ENCODE measurements at places on chromosomes 1 and 21.

- no peak for DNase-seq
Observed at GRCh38 chr1:205811660-205812059, 1.3 kb downstream of the SLC41A1 start.

DNA sequence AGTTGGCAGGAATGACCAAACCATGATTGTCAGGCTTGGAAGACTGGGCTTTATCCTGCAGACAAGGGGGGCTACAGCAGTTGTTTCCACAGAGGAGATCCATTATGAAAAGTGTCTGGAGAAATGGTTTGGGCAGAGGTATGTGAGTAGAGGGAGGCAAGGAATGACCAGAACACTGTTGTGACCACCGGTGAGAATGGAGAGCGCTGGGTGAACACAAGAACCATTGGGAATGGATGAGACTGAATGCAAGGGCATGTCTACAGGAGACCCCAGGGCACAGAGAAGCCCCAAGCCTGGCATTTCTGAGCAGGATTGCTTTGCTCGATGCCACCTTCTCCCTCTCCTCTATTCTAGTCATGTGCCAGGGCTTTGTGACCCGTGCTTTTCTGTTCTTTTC lies 125.1 kb downstream of the CACNA1E start:
- DNase-seq, result no peak

DNA sequence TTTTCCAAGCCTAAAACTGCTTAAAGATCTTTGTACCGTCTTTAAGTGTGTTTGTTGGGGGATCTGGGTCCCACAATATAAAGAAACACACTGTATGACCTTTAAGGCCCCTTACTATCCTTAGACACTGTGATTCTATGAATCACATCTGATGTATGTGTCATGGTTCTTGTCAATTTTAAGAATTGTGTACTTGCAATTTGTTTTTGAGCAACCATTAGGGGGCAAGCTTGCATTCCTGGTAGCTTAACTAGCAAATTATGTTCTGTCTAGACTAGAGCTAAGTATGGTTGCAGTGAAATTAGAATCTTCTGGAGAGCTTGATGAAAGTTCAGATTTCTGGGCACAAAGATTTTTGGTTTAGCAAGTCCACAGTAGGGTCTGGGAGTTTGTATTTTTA lies 219.5 kb downstream of the TPR start:
- peak; percentile 9 for DNase-seq

GRCh38 chr21:33843216-33843615 lies 72.4 kb downstream of the ATP5PO start:
- DNase-seq, result no peak

- DNase-seq, result no peak
Observed at GRCh38 chr1:216898801-216899200, 175.6 kb upstream of the ESRRG start.

DNA sequence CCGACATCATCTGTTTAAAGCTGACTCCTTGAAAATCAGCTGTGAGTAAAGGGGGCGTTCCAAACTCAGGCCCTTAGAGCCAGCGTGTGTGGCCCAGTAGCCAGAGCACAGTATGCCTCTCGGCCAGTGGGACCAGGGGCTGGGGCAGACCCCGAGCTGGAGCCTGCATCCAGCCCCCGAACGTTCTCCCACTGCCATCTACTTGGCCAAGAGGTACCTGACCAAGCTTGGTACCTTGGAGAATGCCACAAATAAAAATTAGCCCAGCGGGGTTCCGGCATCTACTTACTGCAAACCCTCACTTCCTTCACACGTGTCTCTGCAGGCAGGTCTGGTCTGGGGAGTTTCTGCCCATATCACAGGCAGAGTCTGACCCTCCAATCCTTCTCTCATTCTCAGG lies 56.7 kb upstream of the COL6A2 start:
- DNase-seq, result no peak

GRCh38 chr1:107405236-107405635 lies 264.4 kb downstream of the NTNG1 start:
- DNase-seq, result no peak

GRCh38 chr1:92087542-92087941 lies 7.4 kb downstream of the BTBD8 start:
- peak; percentile 45 for DNase-seq

- peak; percentile 78 for DNase-seq
Observed at GRCh38 chr1:11645670-11646265, 8.5 kb downstream of the FBXO2 start.

DNA sequence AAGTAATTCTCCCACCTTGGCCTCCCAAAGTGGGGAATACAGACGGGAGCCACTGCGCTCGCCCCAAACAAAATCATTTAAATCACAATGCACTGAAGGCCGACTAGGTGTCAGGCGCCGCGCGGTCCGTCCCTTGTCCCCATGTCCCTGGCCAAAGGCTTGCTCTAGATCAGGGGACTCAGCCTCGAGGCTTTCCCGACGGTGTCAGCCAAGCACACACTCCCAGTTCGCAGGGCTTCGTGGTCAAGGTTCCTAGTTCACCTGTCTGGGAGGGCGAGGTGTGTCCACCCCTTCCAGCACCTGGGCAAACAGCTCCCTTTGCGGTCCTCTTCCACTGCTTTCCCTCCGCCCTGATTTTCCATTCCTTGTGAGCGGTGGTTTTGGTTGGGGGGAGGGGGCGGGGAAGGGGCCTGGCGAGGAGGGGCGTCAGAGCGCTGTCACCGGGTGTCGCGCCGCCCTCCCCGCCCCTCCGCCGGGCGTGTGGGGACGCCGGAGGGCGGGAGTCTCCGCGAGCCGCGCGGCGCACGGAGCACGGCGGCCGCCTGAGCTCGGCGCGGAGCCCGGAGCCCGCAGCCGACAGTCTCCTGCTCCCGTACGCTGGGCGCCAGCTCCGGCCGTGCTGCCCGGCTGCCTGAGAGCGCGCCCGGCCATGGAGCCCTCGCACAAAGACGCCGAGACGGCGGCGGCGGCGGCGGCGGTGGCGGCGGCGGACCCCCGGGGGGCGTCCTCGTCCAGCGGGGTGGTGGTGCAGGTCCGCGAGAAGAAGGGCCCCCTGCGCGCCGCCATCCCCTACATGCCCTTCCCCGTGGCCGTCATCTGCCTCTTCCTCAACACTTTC lies at the start of gene STUM:
STUM (plus strand) TSS at position 509 of the 838 bp plus-strand sequence; CDS start at position 650, 141 bp downstream.
- DNase-seq, result peak; percentile 31

DNA sequence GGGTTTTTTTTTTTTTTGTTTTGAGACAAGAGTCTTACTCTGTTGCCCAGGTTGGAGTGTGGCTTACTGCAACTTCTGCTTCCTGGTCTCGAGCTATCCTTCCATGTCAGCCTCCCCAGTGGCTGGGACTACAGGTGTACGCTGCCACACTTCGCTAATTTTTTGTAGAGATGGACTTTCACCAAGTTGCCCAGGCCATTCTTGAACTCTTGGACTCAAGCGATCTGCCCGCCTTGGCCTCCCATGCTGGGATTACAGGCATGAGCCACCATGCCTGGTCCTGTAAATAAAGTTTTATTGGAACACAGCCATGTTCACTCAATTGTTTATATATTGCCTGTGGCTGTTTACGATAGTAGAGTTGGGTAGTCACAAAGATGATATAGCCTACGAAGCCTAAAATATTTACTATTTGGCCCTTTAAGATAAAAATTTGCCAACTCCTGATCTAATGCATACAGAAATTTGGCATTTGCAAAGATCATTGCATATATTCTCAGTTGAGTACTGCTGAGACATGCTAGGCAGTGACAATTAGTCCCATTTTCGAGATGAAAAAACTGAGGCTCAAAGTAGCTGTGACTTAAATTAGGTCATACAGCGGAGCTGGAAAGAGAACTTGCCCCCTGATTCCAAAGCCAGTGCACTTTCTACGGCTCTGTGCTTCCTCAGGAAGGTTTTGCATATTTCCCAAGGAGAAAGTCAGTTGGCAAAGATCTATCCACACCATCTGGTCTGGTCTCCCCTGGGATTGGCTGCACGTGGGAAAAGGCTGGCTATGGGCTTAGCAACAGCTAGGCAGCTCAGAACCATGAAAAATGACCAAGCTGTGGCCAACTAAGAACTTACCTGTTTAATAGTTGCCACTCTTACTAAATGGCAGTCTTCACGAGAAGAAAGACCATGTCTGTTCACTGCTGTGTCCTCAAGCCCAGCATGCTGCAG lies 19.4 kb downstream of the MECR start:
- DNase-seq, result peak; percentile 79

DNA sequence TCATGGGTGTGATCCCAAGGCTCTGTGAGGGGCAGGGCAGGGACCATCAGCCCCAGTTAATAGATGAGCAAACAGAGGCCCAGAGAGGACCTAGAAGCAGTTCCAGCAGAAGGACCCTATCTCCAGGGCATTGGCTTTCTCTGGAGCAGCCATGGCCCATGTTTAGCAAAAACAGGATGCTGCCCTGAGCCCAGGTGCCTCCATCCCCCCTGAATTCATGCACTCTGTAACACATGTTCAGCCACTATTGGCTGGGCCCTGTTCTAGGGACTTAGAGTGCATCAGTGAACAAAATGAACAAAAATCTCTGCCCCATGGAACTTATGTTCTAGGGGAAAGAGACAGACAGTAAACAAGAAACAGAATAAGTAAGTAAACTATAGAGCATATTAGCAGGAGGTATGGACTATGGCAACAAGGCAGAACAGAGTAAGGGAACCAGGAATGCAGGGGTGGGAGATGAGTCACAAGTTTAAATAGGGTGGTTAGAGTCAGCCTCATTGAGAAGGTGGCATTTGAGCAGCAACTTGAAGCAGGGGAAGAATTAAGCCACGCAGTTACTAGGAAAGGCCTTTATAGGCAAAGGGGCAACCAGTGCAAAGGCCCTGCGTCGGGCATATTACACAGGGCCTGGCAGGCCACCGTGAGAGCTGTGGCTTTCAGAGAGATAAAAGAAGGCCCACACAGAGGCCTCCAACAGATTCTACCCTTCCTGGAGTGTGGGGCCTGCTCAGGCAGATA lies 185.9 kb upstream of the EDN2 start:
- DNase-seq, result no peak

- DNase-seq, result no peak
Observed at GRCh38 chr1:8014381-8014988, 11.6 kb downstream of the ERRFI1 start.

- no peak for DNase-seq
Observed at GRCh38 chr1:41383094-41383852, 22.0 kb downstream of the FOXO6 start.

GRCh38 chr1:204578867-204579664 lies 62.9 kb downstream of the MDM4 start:
- DNase-seq, result no peak

- no peak for DNase-seq
Observed at GRCh38 chr1:22317920-22318243, 133.8 kb upstream of the ZBTB40 start.

DNA sequence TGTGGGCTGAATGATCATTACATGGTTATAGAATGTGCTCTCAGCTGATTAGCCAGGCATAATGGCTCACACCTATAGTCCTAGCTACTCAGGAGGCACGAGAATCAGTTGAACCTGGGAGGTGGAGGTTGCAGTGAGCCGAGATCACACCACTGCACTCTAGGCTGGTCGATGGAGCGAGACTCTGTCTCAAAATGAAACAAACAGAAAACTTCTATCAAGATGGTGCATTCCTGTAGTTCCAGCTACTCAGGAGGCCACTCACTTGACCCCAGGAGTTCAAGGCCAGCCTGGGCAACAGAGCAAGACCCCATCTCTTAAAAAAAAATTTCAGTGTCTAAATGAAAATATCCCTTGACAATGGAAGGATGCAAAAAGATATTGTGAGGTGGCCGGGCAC lies 10.9 kb downstream of the TIMM17A start:
- DNase-seq, result no peak

DNA sequence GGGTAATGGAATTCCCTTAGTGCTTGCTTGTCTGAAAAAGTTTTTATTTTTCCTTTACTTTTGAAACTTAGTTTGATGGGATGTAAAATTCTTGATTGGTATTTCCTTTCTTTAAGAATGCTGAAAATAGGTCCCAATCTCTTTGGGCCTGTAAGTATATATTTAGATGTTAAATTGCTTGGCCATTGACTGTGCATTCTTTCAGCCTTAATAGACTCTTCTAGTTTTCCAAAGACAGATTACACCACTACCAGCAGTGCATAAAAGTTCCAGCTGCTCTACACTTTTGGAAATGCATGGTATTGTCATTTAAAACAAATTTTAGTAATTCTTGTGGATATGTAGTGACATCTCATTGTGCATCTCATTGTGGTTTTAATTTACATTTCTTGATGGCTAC lies 464.8 kb upstream of the USP24 start:
- DNase-seq, result no peak

- DNase-seq, result no peak
Observed at GRCh38 chr1:19569786-19570185, 74.3 kb upstream of the NBL1 start.

Measured in COR-L47 (cell line).